ENCODE measurements at places on chromosomes 16 and 17. TPM values are rescaled to one million over a fixed set of nuclear protein-coding genes. Genes with fewer than 3 reads are reported as not detected.

The CDH5 gene
- not detected for total RNA-seq

The PRAC1 gene
- not detected for total RNA-seq

The CDR2 gene
- 48.6 TPM for total RNA-seq

The COTL1 gene
- total RNA-seq = 664 TPM

The ABCA8 gene
- total RNA-seq = not detected

The ARL5C gene
- 0.11 TPM for total RNA-seq

The KRTAP17-1 gene
- total RNA-seq = not detected

The SOST gene
- not detected for total RNA-seq

The NPIPB6 gene
- total RNA-seq = 2.4 TPM

The DOC2A gene
- total RNA-seq = not detected

The KRT32 gene
- not detected for total RNA-seq

The MAF gene
- total RNA-seq = 7.6 TPM

The PRSS27 gene
- 2.2 TPM for total RNA-seq

The ESRP2 gene
- total RNA-seq = 0.86 TPM

The CD7 gene
- total RNA-seq = 320 TPM

The BAHCC1 gene
- total RNA-seq = 0.86 TPM

The CCL4 gene
- total RNA-seq = 14.8 TPM

The TBC1D3 gene
- total RNA-seq = not detected

The ROGDI gene
- 9.5 TPM for total RNA-seq

The CDRT4 gene
- 10.6 TPM for total RNA-seq

The TPSG1 gene
- total RNA-seq = not detected

The PIPOX gene
- 3.5 TPM for total RNA-seq

The SMIM36 gene
- not detected for total RNA-seq

Data from activated naive CD8-positive, alpha-beta T cell treated with anti-CD3 and anti-CD28 coated beads, Interleukin-2, amount 10 ng/mL, durations not matched to agents 7 days and 5 days (primary cell).